ENCODE measurements at places on chromosomes 1 and 21.

- no peak for DNase-seq
Observed at GRCh38 chr1:47680815-47681475, 243.1 kb downstream of the FOXD2 start.

DNA sequence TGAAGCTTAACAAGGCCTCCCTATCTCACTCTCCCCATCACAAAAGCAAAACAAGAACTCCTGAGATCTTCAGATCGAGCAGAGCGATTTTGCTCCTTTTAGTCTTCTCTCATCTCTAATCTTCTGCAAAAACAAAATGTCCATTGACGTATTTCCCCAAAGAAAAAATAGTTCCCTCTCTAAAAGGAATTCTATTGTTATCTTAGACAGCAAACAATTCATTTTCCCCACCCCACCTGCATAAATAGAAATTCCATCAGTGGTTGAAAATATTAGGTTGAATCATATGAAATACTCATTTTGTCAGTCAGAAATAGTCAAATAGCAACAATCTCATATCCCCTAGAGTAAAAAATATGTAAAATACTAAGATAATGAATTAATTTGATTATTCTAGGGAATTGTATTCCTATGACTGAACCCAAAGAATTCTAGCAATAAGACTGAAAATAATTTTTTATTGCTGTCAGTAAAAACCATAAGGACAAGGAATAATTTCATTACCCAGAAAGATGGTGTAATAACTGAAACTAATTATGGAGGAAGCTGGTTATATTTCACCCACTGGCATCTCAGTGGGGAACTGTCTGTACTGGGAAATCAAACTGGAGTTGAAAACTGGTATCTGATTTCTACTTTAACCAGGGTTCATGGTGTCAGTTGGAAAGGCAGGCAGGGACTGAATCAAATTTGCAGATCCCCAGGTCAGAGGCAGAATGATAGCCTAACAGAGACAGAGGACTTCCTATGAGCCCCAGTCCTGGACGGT, 51.3 kb downstream of the RHOU start:
- no peak for DNase-seq

- no peak for DNase-seq
Observed at GRCh38 chr1:1403653-1404052, 3.4 kb downstream of the MRPL20 start.

- DNase-seq: no peak
Observed at GRCh38 chr1:55331351-55331750, 116.2 kb upstream of the USP24 start.

- no peak for DNase-seq
Observed at GRCh38 chr1:176831150-176831549, 333.4 kb downstream of the ASTN1 start.

Measured in T-helper 22 cell (primary cell).